ENCODE measurements at places on chromosomes 2 and 18.

DNA sequence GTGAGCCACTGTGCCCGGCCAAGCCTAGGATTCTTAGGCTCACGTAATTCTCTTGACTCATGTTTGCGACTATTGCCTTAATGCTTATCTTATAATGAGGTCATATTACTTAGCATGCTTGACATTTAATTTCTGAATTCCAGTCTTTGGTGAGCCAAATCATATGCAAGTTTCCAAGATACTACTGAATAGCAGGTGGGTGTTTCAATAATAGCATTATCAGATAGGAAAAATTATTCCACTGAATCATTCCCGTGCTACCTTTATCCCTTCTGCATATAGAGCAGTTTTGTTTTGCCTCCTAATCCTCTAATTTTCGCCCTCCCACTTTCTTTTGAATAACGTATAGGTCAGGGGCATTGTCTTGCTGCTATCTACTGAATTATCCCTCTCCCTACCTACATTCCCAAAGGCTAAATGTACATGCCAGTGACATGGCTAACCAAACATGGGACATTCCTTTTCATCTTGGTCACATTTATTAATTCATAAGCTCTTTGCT lies 4.9 kb downstream of the DAW1 start:
- DNase-seq, result no peak

DNA sequence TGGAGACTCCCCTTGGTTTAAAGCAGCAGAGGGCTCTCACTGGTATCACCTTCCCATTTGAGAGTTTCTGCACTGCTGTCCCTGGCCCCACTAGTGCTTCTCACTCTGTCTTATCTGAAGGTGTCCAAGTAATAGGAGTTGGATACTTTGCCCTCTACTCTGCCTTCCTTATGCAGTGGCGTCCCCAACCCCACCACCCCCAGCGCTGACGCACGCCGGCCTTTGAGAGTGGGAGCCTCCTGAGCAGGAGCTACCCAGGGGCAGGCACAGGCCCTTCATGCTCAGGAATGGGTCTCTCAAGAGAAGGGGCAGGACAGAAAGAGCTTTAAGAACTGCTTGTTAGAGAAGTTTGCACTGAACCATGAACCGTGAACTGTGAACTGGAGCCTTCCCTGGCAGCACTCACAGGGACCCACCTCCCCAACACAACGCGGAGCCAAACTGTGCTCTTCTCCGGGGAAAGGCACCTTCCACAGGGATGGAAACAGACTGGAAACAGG lies 3.3 kb downstream of the CIB4 start:
- DNase-seq, result no peak

DNA sequence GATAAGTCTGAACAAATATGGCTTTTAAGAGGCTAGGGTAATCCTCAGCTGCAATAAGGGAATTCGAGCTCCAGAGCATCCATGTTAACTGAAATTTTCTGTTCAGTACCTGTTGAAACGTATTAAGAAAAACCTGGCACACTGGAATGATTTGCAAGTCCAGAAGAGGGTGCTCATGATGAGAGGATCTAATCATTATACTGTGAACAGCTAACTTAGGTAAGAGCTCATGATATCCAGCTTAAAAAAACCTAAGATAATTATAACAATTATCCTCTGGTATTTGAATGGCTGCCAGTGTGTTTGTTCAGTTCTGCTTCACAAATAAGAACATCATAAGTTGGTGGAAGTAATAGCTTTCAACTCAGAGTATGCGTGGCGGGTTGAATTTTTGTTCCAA lies 1118.3 kb upstream of the DDX18 start:
- DNase-seq, result no peak

- DNase-seq, result no peak
Observed at GRCh38 chr2:20673686-20674308, 6.9 kb downstream of the GDF7 start.

DNA sequence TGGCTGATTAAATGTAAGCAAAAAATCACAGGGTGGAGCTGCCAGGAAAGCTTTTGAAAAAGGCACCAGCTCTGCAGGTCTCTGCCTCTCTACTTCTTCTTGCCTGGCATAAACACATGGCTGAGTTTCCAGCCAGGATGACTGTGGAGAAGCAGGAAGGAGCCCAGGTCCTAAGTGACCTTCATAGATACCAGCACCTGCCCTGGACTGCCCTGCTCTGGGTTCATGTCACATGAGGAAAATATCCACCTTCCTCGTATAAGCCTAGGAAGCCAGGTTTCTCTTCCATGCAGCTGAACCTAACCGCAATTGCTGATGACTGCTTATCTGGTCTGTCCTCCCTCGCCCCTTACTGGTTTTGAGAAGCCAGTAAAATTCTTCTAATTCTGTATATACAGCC lies 47.8 kb upstream of the CREB1 start:
- DNase-seq, result no peak

DNA sequence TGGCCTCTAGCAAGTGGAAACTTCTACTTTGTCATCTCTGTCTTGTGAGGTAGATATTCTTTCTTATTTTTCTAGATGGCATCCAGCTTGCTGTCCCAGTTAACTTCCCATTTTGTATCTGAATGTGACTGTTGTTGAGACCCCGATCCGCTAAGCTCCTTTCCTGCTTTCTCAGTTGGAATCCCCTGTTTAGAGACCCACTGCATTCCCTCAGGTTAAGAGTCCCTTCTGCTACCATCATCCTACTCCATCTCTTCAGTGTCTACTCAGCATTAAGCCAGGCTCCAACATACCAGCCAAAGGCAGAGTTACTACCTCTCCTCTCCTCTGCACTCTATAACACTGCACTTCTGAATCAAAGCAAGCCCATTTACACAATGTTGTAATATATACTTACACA lies 1300.4 kb upstream of the CHAC2 start:
- DNase-seq, result no peak

All from HFF-Myc (cell line).